Stimulated activated CD4-positive, alpha-beta T cell treated with anti-CD3 and anti-CD28 coated beads, Interleukin-12 subunit alpha, Interleukin-12 subunit beta, amount 100 ng/mL, for 4 hours (primary cell): ENCODE measurements at places on chromosomes 7 and 10.

DNA sequence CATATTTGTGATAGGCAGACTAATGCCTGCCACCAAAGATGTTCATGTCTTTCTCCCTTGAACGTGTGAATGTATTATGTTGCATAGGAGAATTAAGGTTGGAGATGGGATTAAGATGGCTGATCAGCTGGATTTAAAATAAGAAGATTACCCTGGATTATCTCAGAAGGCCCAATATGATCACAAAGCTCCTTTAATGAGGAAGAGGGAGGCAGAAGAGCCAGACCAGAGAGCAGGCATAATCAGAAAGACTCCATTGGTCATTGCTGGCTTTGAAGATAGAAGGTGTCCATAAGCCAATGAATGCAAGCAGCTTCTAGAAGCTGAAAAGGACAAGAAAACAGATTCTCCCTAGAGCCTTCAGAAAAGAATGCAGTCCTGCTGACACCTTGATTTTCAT, 410.3 kb downstream of the GRM8 start:
- DNase-seq = no peak

- DNase-seq = peak; percentile 71
Measured at GRCh38 chr10:74150204-74150989, at the start of gene AP3M1. Gene AP3M1 (minus strand): TSS chr10:74150828. CDS start chr10:74138379, 12,449 bp downstream.

GRCh38 chr7:4158441-4159153, 523.5 kb upstream of the FOXK1 start:
- DNase-seq = no peak

DNA sequence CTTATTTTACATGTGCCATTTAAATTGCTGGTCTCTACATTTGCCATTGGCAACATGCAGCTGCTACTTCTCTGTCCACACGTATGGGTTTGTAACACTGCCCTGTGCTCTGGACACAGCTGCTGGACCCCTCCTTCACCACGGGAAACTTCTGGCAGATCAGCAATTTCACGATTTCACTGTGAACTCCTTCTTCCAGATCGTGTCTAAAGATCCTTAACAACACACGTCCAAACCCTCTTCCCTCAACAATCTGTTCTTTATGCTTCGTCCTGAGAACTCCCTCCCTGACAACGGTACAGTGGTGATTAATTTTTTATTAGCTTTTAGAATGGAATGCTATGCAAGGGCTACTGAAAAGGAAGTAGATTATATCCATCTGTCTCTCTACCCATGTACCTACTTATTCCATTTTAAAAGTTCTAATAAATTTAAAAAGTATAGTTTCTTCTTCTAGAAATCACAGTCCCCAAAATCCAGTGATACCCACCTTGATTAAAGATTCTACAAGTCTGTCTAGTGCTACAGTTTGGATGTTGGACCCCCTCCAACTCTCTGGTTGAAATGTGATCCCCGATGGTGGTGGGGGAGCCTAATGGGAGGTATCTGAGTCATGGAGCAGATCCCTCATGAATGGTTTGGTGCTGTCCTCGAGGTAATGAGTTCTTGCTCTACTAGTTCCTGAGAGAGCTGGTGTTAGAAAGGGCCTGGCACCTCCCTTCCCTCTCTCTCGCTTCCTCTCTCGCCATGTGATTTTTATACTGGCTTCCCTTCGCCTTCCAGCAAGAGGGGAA, 81.0 kb downstream of the KIAA1549 start:
- no peak for DNase-seq

DNA sequence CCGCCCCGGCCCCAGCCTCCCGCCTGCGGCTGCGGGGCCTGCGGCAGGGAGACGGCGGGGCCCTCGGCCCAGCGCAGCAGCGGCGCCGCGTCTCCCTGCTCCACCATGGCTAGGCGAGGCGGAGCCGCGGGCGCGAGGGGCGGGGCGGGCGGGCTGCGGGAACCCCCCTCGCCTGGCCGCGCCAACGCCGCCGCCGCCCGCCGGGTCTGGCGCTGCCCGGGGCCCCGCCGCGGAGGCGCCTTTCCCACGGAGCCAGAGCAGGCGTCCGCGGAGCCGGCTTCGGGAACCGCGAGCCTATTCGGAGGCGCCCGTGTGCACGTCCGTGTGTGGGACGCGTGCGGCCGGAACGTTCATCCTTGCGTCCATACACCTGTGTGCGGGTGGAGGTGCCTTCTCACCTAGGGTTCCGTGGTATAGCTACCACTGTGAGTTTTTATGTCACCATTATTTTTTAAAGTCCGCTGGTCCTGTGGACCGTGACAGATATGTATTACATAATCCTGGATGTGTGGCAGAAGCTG, at the start of gene DENND11:
TSS of gene DENND11 (minus strand) at position 120 of the 521 bp plus-strand sequence. CDS start at position 107, 13 bp downstream.
- DNase-seq = peak; percentile 59

- no peak for DNase-seq
Measured at GRCh38 chr10:88958721-88959120, 6.1 kb upstream of the ACTA2 start.

DNA sequence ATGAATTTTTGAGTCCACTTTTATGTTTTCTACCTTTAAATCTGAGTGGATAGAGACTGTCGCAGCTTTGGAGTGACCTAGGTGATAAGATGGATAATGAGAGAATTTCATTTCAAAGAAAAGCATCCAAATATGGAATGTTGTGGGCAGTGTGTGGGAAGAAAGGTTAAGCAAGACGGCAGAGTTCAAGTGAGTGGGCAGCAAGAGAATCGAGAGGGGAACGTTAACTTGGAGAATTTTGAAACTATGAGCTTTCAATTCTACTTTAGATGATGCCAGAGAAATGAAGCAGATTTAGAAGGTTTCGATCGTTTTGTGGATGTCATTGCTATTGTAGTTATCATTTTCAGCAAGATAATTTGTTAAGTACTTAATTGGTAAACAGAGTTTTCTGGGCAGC, 73.0 kb downstream of the XRCC2 start:
- DNase-seq = no peak
